Naive thymus-derived CD8-positive, alpha-beta T cell (primary cell): ENCODE measurements at places on chromosomes 6 and 20. TPM values are rescaled to one million over a fixed set of nuclear protein-coding genes. Genes with fewer than 3 reads are reported as not detected.
A peak's percentile ranks its signal among the peaks of the same experiment; 100 is the strongest.

The PHACTR3 gene
- not detected for polyA plus RNA-seq

- H3K27ac ChIP-seq, result no peak overlapping the region
- H3K4me3 ChIP-seq, result no peak overlapping the region
- no peaks in the 10 kb centered on the region for H3K36me3 ChIP-seq
These were observed 665.1 kb downstream of the RNF144B start for GRCh38 chr6:19052219-19052618.

The KIF13A gene
- polyA plus RNA-seq, result not detected

DNA sequence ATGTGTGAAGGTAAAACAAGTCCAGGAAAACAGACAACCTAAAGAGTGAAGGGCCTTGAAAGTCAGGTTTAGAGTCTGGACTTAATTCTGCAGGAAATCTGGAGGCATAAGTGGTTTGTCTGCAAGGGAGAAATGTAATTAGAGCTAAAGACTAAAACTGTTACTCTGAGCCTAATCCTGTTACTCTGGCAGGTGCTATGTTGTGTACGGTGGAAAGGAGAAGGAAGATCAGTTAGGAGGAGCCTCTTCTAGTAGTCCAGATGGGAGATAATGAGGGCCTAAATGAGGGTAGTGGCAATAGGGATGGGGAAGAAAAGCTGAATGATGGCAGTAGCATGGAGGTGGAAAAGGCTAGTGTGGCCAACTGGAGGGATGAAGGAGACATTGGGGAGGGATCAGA is 118.5 kb downstream of the PDSS2 start:
- H3K36me3 ChIP-seq, result no peaks in the 10 kb centered on the region
- H3K4me3 ChIP-seq, result no peak overlapping the region
- no peaks in the 10 kb centered on the region for H3K4me1 ChIP-seq
- DNase-seq, result no peak
- H3K27ac ChIP-seq, result no peak overlapping the region

GRCh38 chr6:122143813-122144601 is 255.4 kb upstream of the HSF2 start:
- no peaks in the 10 kb centered on the region for H3K36me3 ChIP-seq
- H3K27me3 ChIP-seq, result peaks cover 2% of the 10 kb centered on the region
- H3K4me3 ChIP-seq, result no peak overlapping the region
- DNase-seq, result no peak

DNA sequence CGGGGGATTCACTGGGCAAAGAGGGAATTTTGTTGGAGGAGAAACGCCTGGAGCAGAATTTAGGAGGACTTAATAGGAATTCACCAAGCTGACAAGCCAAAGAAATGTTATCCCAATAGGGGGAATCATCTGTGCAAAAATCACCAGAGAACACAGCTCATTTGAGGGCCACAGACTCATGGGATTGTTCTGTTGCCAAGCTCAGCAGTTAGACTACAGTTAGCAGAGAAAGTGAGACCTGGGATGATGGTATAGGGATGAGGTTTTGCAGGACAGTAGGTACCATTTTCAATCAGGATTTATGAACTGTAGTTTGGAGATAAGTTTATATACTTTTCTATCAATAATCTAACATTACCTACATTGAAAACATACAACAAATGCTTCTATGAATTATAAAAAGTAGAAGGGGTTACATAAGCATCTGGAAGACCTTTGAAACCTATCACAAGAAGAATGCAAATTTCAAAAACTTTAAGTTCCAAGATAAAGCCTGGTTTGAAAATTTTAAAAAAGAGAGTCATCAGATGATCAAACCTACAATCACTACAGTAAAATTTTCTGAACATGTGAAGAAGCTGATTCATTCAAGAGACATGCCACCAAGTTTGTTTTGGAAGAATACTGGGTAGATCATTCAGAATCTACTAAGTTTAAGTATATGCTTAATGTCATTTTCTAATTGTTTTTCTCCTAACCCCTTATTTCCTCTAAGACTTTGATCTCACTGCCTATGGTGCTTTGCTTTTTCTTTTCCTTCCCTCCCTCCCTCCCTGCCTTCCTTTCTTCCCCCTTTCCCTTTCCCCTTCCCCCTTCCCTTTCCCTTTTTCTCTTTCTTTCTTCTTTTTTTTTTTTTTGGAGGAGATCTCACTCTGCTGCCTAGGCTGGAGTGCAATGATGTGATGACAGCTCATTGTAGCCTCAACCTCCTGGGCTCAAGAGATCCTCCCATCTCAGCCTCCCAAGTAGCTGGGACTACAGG is 81.5 kb downstream of the KIF13A start:
- H3K4me1 ChIP-seq, result peaks cover 2% of the 10 kb centered on the region
- H3K27me3 ChIP-seq, result peaks cover 18% of the 10 kb centered on the region
- H3K4me3 ChIP-seq, result no peak overlapping the region
- no peak for DNase-seq
- H3K27ac ChIP-seq, result no peak overlapping the region
- H3K36me3 ChIP-seq, result no peaks in the 10 kb centered on the region

The TSPO2 gene
- not detected for polyA plus RNA-seq

DNA sequence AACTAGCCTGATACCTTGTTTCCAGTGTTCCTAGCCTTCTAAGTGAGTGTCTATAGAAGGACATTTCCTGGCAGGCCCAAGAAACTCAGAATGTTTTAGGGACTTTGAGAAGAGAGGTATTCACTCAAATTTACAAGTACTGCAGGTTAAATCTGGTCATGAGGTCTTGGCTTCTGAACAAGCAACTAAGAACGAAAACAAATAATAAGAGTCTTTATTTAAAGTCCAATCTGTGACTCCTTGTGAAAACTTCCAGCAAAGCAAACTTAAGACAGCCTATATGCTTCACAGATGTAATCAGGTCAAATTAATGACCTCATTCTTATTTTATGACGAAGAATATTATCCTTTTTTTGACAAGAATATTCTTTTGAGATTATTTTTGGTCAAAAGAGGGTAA is 79.4 kb upstream of the PRSS16 start:
- no peaks in the 10 kb centered on the region for H3K36me3 ChIP-seq
- DNase-seq, result no peak

- H3K27me3 ChIP-seq, result no peaks in the 10 kb centered on the region
- no peaks in the 10 kb centered on the region for H3K4me1 ChIP-seq
- H3K27ac ChIP-seq, result no peak overlapping the region
- H3K36me3 ChIP-seq, result no peaks in the 10 kb centered on the region
- no peak for DNase-seq
These were observed 50.9 kb upstream of the NXT1 start for GRCh38 chr20:23299673-23300050.

GRCh38 chr20:17023806-17024205 is 203.0 kb upstream of the PCSK2 start:
- H3K4me3 ChIP-seq, result no peak overlapping the region
- H3K27me3 ChIP-seq, result peaks cover 2% of the 10 kb centered on the region
- H3K27ac ChIP-seq, result no peak overlapping the region
- H3K36me3 ChIP-seq, result peaks cover 10% of the 10 kb centered on the region

- H3K27ac ChIP-seq, result peak overlapping the region; percentile 66
- H3K4me3 ChIP-seq, result no peak overlapping the region
- DNase-seq, result no peak
These were observed 19.0 kb downstream of the SENP6 start for GRCh38 chr6:75620381-75621304.

The OGFR gene
- polyA plus RNA-seq, result 40.1 TPM

- no peak overlapping the region for H3K4me3 ChIP-seq
- H3K27me3 ChIP-seq, result peaks cover 15% of the 10 kb centered on the region
- no peaks in the 10 kb centered on the region for H3K4me1 ChIP-seq
- H3K36me3 ChIP-seq, result no peaks in the 10 kb centered on the region
- no peak for DNase-seq
- H3K27ac ChIP-seq, result no peak overlapping the region
These were observed 233.0 kb upstream of the PRND start for GRCh38 chr20:4488407-4489339.

- H3K4me1 ChIP-seq, result peaks cover 25% of the 10 kb centered on the region
- no peak overlapping the region for H3K4me3 ChIP-seq
- H3K27me3 ChIP-seq, result no peaks in the 10 kb centered on the region
- no peak for DNase-seq
These were observed 3.6 kb downstream of the IPCEF1 start for GRCh38 chr6:154352898-154353585.

- H3K4me1 ChIP-seq, result no peaks in the 10 kb centered on the region
- no peak overlapping the region for H3K4me3 ChIP-seq
- peaks cover 7% of the 10 kb centered on the region for H3K27me3 ChIP-seq
- no peak overlapping the region for H3K27ac ChIP-seq
These were observed 335.8 kb upstream of the NT5E start for GRCh38 chr6:85113934-85114580.

The ENPP1 gene
- not detected for polyA plus RNA-seq

- H3K4me1 ChIP-seq, result no peaks in the 10 kb centered on the region
- H3K27ac ChIP-seq, result no peak overlapping the region
- DNase-seq, result no peak
- H3K4me3 ChIP-seq, result no peak overlapping the region
These were observed 172.9 kb upstream of the CDYL start for GRCh38 chr6:4603291-4603690.

GRCh38 chr6:166516251-166516884 is 70.1 kb downstream of the RAMACL start:
- H3K36me3 ChIP-seq, result peaks cover 16% of the 10 kb centered on the region
- H3K4me3 ChIP-seq, result no peak overlapping the region
- H3K27me3 ChIP-seq, result peaks cover 4% of the 10 kb centered on the region
- peaks cover 20% of the 10 kb centered on the region for H3K4me1 ChIP-seq

The WFDC5 gene
- not detected for polyA plus RNA-seq

The SCRT2 gene
- not detected for polyA plus RNA-seq

DNA sequence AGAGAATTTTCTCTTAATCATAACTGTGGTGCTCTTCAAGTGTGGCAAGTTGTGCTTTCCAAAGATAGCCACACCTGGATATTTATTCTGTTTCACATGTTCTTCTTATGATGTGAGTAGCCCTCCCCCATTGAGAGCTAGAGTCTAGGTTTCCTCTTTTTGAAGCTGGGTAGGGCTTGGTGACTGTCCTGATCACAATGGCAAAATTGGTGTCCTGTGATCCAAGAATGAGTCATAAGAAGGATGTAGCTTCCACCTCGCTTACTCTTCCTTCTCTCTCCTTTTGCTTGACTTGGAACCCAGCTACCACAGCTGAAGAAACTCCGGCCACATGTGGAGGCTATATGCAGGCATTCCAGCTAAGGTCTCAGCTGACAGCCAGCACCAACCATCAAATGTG is 7.4 kb upstream of the IGF2R start:
- no peak for DNase-seq
- no peak overlapping the region for H3K27ac ChIP-seq
- H3K4me1 ChIP-seq, result no peaks in the 10 kb centered on the region
